AG08396 (cell line): ENCODE measurements at places on chromosomes 4 and X.

DNA sequence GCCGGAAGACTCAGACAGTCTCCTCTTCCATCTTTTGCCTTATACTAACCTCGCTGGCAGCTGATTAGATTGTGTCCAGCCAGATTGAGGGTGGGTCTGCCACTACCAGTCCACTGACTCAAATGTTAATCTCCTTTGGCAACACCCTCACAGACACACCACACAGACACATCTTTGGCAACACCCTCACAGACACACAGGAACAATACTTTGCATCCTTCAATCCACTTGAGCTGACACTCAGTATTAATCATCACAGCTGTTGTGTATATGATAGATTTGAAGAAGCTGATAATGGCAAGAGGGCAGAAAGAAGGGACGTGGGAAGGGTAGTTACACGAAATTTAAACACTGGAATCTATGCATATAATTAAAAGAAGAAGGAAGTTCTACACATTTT, 139.5 kb downstream of the ANKRD50 start:
- DNase-seq = no peak

GRCh38 chr4:23631255-23631950, 258.4 kb downstream of the PPARGC1A start:
- DNase-seq = no peak

DNA sequence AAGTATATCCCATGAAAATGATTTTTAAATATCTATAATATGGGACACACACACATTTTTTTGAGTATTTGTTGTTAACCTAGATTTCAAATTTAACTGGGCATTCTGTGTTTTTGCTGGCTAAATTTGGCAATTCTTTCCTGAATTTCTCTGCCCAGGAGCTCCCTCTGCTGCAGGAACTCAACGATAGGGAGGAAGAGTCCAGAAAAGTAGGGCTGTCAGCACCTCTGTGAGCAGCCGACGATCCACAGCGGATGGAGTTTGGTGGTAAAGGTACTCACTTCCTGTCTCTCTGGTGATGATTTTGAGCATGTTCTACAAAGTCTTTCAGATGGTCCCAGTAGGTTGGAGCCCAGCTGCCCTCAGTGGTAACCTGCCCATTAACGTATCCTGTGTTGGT, 23.1 kb upstream of the TMEM184C start:
- DNase-seq = no peak

DNA sequence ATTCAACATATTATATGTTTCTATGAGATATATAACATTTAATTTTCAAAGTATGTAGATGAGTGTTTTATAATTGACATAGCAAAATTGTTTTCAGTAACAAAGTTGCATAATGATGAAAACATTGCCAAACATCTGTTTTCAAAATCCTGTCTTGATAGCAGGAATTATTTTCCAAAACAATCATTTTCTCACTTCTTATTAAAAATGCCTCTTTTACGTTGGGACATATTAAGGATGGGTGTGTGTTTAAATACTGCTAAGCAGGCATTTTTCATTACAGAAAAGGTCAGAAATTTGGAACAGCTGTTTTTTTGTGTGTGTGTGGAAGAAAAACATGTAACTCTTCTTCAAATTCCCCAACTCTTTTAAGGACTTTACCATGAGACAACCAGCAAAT, 452.0 kb downstream of the SPRY1 start:
- no peak for DNase-seq

DNA sequence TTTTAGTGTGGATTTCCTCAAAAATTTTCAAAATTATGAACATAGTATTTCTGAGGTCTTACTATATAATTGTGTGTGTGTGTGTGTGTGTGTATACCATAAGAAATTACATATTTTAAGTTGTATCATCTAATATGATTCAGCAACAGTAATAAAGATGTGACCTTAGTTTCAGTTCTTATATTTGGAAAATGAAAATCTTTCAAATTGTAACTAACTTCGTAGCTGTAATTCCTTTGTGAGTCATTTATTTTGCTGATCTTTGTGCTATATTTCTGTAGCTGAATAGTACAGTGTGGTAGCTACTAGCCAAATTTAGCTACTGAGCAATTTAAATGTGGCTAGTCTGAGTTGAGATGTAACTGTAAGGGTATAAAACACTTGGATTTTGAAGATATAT, 116.4 kb downstream of the RAP1GDS1 start:
- peak; percentile 14 for DNase-seq

DNA sequence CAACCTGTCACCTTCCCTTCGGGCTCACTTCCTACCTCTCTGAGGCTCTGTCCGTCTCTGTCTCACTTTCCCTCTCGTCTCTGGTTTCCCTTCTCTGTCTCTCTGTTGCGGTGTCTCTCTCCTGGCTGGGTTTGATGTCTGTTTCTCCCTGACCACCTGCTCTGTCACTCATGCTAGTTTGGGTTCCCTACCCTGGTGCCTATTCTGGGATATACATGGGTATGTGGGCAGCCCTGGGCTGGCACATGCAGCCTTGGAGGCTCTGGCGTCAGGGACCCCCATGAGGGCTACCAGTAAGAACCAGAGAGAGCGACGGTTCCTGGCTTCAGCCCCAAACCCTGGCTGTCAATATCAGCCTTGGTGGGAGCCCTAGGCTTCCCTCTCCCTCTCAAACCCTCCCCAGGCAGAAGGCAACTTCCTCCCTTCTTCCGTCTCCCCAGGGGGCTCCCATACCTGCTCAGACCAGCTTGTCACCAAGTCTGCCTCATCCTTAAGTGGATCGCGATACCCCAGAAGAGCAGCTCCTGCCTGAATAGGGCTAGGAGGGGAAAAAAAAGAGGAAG, 314 bp downstream of the DNASE1L1 start:
- DNase-seq = no peak

GRCh38 chr4:94519019-94519418, 67.3 kb downstream of the PDLIM5 start:
- DNase-seq = no peak

- DNase-seq = no peak
Observed at GRCh38 chr4:14178421-14178820, 550.9 kb upstream of the BOD1L1 start.

- no peak for DNase-seq
Observed at GRCh38 chr4:76429636-76430035, 5.4 kb upstream of the SHROOM3 start.

- DNase-seq = no peak
Observed at GRCh38 chr4:139799615-139800014, 134.0 kb downstream of the MGST2 start.

GRCh38 chrX:107146670-107147069, 28.0 kb upstream of the RBM41 start:
- DNase-seq = no peak

DNA sequence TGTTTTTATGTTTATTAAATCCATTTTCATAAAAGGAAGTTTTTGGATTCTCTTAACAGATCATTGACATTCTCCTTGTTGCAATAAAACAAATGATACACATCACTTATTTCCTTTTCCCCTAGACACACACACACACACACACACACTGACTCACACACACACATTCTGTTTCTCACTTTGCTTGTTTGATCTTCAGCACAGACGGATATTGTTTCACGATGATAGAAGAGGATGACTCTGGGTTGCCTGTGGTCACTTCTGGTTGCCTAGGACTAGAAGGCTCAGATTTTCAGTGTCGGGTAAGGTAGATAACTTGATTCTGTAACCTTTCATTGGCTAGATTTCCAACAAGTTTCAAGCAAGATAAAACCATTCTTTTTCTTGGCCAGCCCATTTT, 356.8 kb downstream of the BMPR1B start:
- no peak for DNase-seq

- no peak for DNase-seq
Observed at GRCh38 chr4:87895964-87896621, 63.3 kb downstream of the MEPE start.

DNA sequence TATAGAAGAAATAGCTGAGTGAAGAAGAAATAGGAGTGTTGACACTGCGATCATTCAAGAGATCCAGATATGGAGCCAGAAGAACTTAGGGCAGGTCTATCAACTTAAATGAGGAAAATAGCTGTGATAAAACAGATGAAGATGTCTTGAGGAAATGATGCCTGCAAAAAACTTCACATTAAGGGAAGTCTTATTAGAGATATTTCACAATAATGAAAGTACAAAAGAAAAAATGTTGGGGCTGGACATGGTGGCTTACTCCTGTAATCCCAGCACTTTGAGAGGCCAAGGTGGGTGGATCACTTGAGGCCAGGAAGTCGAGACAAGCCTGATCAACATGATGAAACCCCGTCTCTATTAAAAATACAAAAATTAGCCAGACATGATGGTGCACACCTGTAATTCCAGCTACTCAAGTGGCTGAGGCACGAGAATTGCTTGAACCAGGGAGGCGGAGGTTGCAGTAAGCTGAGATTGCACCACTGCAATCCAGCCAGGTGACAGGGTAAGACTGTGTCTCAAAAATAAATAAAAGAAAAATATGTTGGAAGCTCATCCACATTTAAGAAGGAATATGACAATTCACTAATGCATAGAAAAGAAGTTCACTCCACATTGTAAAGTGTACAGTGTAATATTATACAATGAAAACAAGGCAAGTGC, 56.3 kb downstream of the PKD2 start:
- DNase-seq = no peak

DNA sequence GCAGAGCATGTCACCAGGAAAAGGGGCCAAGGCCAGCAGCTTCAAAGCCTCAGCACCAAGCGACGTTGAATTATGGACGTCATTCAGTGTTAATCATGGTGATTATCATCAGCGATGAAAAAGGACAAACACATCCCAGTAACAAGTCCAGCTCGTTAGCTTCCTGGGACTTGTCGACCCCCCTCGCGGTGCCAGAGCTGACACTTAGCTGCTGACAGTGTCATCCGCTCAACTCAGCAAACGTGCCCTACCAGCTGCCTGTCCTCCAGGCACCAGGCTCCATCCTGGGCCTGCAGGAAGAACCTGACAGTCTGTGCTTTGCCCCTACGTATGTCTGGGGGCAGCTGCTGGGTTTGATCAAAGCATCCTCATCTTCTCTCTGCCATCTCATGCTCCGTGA, 137.0 kb upstream of the PSAPL1 start:
- DNase-seq = no peak

GRCh38 chr4:112423591-112423990, 92.4 kb downstream of the NEUROG2 start:
- DNase-seq = no peak

GRCh38 chrX:76931518-76931917, 504.0 kb downstream of the MAGEE1 start:
- DNase-seq = no peak

DNA sequence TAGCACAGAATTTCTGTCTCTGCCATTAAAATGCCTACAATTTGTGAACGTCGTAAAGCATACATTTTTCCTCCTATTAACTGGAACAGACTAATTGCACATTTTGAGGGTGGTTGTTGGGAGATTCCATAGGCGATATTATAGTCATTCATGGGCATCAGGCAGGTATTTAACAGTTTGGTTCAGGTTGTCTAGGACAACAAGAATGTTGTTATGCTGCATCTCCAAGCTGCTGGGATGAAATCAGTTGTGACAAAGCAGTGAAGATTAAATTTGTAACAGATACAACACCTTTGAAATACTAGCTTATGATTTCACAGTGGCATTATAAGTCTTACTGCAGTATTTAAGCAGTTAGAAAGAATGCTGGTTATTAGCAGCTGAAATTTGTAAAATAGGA, 339.7 kb upstream of the PITX2 start:
- DNase-seq = no peak

DNA sequence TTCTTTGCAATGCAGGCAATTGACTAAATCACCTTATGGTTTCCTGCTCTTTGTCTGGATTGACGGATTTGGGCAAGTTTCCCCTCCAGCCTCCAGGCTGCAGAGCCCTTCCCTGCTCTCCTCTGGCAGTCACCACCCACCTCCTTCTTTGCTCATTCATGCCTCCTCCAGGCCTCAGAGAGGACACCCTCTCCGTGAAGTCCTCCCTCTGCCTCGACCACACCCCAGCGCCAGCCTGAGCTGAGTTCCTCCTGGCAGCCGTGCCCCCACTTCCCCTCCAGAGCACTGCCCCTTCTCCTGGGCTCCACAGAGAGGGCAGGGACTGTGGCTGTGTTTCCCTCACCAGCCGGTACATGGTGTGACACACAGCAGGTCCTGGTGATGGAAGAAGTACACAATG, 53.7 kb downstream of the DCTD start:
- DNase-seq = no peak

- DNase-seq = no peak
Observed at GRCh38 chr4:86974551-86974994, 39.8 kb downstream of the AFF1 start.

- no peak for DNase-seq
Observed at GRCh38 chrX:42616981-42617380, 161.0 kb downstream of the PPP1R2C start.

DNA sequence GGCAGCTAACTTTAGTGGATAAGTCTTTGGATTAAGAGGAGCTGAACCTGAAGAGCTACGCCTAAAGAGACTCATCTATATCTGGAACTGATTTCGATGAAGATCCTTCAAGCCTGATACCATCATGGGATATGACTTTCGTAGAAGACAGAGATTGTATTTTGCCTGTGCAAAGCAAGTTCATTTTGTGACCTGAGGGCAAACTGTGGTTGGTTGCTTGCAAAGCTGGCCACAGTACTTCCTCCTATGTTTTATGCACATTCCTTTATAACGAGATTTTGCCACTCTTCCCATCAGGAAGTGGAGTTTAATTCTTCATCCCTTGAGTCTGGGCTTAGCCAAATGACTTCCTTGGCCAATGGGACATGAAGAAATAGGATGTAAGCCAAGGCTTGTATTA, 519.3 kb upstream of the NR3C2 start:
- DNase-seq = no peak

DNA sequence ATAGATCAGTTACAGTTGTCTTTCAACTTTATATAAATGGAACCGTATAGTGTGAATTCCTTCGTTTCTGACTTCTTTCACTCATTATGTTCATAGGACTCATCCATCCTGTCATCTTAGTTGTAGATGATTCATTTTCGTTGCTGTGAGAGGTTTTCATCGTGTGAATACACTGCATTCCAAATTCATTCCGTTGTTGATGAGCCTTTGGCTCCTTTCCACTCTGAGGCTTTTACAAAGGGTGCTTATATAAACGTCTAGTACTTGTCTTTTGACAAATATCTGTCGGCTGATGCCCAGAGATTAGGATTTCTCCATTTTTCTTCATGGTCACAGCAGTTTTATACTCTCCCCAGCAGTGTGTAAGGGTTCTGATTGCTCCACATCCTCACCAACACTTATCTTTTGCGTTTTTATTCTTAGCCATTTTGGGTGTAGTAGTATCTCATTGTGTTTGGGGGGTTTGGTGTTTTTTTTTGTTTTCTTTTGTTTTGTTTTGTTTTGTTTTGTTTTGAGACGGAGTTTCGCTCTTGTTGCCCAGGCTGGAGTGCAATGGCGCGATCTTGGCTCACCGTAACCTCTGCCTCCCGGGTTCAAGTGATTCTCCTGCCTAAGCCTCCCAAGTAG, 48.6 kb downstream of the LRP2BP start:
- peak; percentile 49 for DNase-seq
